ENCODE measurements at places on chromosomes 2 and 18.

- DNase-seq = no peak
Observed at GRCh38 chr2:40546439-40547191, 94.7 kb upstream of the SLC8A1 start.

DNA sequence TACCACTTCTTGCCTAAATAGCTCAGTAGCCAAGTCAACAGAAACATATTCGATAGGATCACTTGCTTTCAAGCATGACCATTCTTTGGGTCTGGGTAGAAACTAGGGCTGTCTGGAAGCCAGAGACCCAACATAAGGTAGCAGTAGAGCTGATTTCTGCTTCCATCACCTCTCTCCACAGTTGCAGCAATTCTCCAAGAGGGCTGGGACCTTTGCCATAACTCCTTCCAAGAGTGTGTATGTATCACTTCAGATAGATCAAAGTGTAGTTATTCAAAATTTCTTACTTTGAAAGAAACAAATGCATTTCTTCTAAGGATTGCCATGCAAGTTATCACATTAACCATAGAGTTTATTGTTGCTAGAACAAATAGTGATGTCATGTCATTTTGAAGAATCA lies 172.0 kb upstream of the GALNT5 start:
- no peak for DNase-seq

- DNase-seq = no peak
Observed at GRCh38 chr18:9916077-9916639, 2.3 kb downstream of the VAPA start.

DNA sequence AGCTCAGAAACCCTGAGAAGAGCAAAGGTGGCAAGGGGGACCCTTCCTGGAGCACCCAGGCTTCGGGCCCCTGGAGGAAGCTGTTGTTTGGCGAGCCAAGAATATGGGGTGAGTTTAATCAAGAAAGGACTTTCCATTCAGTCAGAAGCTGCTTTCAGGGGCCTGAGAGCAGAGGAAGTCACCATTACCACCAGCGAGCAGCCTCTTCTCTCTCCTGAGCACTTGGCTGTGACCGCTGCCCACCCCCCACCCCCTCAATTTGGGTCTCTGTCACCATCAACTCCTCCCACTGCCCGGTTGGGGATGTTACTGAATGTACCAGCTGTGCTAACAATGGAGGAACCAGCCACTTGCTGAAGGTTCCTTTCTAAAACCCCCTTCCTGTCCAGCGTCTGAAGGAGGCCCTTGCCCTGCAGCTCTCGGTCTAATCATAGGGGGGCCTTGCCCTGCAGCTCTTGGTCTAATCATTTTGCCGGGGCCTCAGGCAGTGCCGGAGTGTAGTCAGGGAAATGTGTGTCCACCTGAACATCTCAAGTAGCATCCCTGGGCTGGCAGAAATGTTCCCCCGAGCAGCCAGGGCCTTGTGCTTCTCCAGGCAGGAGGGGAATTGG lies 943 bp downstream of the INPP5D start:
- no peak for DNase-seq

DNA sequence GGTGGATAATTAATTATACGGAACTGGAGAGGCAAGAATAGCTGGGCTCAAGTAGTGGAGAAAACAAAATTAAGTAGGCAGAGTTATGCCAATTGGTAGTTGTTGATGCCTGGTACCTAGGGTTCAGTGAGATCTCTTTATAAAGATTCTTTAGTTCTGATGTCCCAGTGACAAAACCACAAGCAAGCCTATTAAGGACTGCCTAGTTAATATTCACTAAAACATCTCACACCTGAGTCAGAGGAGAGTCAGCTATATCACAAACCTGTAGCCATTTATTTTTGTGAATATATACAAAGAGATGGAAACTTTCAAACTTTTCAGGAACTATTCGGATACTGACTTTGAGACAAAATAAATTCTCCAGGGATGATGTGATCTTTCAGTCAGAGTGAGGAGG lies 213.9 kb upstream of the CYP26B1 start:
- no peak for DNase-seq

Data from stimulated activated CD8-positive, alpha-beta memory T cell treated with anti-CD3 and anti-CD28 coated beads, Interleukin-15, amount 100 ng/mL, for 24 hours (primary cell).